ENCODE measurements at places on chromosomes 12 and 14.

DNA sequence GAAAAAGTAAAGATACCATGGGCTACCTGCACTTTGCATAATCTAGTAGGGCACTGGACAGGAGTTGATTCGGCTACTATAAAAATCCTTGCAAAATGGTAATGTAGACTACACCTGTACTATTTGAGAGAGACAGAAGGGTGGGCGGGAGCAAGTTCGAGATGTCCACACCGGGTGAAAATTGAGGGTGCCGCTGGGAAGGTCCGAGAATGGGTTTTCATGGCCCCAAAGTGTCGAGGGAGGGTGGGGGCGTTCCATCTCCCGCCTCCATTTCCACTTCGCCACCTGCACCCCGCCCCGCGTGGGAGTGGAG lies 648 bp downstream of the SNX6 start:
- no peak for DNase-seq

DNA sequence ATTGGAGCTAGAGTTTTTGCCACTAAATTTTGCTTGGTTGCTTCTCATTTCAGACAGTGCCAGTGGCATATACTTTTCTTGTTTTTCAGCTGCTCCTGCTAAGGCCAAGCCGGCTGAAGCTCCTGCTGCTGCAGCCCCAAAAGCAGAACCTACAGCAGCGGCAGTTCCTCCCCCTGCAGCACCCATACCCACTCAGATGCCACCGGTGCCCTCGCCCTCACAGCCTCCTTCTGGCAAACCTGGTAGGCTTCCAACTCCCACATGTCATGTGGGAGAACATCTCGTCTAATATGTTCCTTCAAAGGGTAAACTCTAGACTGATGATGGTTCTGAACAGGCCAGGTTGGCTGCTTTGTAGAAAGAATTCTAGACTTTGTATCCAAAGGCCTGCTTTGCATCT lies 11.0 kb downstream of the DLST start:
- DNase-seq, result no peak

DNA sequence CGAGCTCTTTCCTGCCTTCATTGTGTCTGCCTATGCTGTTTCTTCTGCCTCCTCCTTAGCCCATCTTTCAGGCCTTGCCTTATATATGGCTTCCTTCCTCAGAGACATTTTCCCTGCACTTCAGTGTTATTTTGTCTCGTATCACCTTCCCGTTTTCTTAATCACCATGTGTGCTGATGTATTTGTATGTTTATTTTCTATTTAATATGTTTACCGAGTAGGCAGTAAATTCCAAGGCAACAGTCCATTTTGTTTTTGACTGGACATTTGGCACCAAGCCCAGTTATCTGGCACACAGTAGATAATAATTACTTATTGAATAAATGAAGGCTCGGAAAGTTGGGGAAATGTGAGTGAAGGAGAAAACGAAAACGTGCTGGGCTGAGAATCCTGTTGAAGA lies 4.6 kb upstream of the POU6F1 start:
- DNase-seq, result no peak

DNA sequence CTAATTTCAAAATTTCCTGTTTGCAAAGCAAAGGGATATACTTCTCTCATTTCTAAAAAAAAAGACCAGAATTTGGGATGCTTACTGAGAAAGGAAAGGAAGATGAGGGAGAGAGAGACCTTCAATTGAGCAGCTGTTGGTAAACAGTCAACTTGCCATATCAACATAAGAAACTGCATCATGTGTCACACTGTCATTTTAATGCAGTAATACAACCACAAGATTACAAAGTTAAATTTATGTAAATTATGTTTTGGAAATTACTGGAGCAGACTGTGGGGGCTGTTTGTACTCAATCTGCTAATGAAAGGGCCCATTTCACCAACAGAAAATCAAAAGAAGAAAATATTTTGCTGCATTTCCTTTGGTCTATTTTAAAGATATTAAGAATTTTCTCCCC lies 370.4 kb upstream of the TMPO start:
- DNase-seq, result no peak

DNA sequence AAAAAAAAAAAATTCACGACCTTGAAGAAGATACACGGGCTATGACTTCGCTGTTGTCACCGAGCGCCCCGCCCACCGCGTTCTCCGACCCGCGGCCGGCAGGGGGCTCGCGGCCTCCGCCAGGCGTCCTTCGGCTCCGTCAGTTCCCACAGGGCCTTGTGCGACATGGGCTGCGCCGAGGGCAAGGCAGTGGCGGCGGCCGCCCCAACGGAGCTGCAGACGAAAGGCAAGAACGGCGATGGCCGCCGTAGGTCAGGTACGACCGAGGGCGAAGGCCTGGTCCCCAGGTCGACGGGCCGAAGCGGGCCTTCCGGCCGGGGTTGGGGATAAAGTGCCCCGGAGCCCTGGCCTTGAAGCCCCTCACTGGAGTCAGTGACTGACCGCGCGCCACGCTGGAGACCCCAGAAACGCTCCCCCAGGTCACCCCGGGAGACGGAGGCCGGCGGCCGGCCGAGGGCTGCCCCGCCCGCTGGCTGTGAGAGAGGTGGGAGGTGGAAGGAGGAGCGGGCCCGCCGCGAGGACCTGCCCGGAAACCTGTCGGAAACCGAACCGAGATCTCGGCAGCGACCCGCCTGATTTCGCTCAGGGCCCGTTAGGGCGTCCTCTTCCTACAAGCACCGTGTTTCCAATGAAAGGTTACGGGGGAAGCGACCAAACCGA lies at the start of gene TXNRD1:
Gene TXNRD1 (plus strand): TSS at position 142 of the 660 bp plus-strand sequence. CDS start 24 bp downstream, at position 166.
- peak; percentile 83 for DNase-seq

DNA sequence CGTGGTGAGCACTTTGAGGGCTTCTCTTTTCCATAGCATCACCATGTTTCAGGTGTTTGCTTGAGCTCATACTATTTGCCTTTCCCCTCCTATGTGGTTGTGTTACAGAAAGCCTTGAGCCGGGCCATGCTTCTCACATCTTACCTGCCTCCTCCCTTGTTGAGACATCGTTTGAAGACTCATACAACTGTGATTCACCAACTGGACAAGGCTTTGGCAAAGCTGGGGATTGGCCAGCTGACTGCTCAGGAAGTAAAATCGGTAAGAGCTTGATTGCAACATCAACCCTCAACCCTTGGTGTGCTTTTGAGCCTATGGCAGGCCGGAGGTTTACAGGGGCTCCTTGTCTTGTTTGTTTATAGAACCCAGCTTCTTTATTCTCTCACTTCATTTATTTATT lies 8.1 kb downstream of the LETMD1 start:
- no peak for DNase-seq

DNA sequence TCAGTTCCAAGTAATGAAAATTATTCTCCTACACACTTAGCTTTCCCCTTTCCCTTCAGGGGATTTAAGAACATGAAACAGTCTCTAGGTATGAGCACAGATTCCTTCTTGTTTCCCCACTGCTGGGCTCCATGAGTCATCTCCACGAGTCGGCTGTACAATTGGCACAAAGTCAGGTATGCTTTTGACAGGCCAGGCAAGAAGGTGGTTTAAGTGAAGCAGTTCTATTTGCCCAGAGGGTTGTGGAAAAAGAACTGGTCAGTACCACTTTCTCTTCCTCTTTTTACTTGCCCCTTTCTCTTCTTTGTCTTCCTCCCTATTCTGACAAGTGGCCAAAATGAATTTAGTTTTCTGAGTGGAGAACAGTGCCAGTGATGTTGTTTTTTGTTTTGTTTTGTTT lies 16.3 kb downstream of the DYNC1H1 start:
- no peak for DNase-seq

DNA sequence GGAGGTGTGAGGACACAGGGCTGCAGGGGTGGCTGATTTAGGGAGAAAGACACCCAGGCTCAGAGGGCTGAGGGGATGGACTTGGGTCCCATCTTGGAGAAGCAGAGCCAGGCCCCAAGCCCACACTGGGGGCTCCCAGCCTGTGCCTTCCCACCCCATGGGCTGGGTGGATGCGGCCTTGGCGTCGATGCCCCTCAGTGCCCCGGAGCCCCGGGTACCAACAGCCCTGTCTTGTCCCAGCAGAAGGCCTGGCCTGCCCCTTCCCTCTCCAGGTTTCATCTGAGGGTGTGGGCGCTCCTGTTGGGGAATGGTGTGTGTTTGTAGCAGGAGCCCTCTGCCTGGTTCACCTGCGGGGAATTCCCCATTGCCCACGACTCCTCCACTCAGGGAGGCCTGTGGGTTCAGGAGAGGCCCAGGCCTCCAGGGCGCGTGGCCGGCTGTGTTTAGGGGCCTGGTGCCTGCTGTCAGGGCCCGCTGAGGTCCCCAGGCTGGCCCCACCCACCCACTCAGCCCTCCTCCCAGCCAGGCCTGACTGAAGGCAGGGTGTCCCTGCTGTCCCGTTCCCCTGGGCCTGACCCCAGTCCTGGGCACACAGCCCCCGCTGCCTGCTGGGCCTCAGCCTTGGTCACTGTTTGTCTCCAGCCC lies 51.1 kb upstream of the BEGAIN start:
- DNase-seq, result no peak

All from stimulated activated CD4-positive, alpha-beta T cell treated with anti-CD3 and anti-CD28 coated beads, Interleukin-4, amount 100 ng/mL, for 4 hours (primary cell).